T follicular helper cell (primary cell): ENCODE measurements at places on chromosomes 6 and 20.

- no peak for DNase-seq
These were observed 1.7 kb downstream of the TAAR6 start for GRCh38 chr6:132571774-132572173.

DNA sequence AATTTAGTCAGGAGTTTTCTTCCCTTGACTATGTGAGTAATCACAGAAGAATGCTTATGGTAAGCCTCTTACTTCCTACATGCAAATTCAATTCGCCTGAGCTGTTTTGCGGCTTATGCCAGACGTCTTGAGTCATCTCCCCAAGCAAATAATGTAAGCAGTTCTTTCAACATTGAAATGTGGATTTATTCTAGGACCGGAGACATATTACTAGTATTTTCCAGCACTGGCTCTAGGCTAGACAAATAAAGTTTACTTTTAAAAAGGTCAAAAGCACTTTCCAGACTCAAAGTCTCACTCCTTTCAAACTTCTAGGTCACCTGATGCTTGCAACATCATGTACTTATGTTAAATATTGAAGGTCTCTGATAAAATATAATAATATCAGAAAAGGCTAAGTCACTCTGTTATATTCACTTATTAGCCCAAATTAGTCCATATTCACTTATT is 38.1 kb upstream of the NOX3 start:
- DNase-seq = no peak

DNA sequence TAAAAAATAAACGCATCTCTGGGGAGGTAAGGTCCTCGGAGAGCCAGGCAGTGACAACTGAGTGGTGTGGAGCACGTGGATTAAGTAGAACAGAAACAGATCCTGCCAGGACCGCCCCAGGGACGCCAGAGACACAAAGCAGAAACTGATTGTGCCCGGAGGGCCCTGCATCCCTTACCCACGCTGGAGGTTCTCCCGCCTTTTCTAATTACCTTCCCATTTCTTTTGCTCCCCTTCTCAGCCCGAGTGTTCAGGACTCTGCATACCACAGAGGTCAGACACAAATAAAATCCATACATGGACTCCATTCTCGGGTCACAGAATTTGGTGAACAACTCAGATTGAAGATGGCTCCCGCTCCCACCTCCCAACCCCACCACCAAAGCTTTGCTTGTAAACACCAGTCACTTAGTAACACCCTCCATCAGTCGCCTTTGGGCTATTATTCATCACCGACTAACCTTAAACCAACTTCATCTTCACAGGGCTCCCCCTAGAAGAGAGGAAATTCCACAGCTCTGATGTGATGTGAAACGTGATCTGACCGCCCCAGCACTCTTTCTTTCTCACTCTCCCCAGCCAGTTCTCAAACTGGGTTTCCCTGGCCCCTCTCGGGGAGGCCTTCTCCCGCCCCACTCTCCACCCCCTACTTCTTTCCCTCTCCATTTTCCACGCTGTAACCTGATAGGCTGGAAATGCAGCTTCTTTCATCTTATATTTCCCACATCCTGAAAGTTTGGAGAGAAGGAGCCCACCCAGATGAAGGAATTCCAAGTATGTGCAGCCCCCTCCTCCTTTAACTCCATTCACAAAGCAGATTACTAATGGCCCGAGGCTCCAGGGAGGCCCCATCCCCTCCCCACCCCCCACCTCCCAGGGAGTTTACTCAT is 32.5 kb upstream of the PIM1 start:
- DNase-seq = no peak

DNA sequence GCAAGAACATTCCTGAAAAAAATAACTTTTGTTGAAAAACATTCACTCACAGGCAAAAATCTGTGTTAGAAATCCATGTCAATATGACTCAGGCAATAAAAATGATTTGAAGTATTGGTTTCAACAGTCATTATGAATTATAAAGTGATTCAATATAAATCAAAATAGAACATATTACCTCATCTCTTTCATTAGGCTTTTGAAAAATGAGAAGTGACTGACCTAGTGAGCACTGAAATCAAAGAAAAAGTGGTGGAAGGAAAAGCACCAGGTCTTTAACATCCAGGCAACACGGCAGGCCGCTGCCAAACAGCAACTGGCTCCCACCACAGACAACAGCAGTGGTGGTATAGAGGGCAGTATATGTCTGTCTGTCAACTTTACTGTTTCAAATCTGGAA is 68.9 kb downstream of the MAN1A1 start:
- no peak for DNase-seq

GRCh38 chr20:35276408-35276807 is 1.5 kb downstream of the MMP24OS start:
- no peak for DNase-seq

- DNase-seq = no peak
These were observed 261.3 kb upstream of the MOCS1 start for GRCh38 chr6:40195428-40196134.

- no peak for DNase-seq
These were observed 248.8 kb downstream of the KHDC1L start for GRCh38 chr6:72976484-72976883.

- DNase-seq = no peak
These were observed 143.2 kb downstream of the SLC16A10 start for GRCh38 chr6:111230351-111231089.

DNA sequence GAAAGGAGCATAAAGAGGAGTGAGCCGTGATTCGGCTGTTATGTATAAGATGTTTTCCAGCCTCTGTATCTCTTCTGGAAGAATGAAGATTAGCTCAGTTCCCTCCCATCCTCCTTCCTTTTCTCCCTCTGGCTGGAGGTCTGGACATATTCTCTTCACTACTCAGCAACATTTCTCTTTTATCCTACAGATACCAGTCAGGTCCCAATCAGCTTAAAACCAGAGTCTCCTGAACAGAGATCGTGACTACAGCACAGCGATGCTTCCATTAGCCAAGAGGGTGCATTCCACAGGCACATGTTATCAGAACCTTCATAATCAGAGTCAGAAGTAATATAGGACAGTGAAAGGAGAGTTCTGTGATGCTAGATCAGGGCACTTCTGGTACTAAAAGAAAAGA is 133.9 kb upstream of the SOX4 start:
- DNase-seq = no peak

- no peak for DNase-seq
These were observed 139.5 kb downstream of the DLL1 start for GRCh38 chr6:170151321-170151771.

- no peak for DNase-seq
These were observed 172.8 kb upstream of the PMEPA1 start for GRCh38 chr20:57882451-57883161.

GRCh38 chr20:2801286-2801728 is 880 bp upstream of the CPXM1 start:
- no peak for DNase-seq

DNA sequence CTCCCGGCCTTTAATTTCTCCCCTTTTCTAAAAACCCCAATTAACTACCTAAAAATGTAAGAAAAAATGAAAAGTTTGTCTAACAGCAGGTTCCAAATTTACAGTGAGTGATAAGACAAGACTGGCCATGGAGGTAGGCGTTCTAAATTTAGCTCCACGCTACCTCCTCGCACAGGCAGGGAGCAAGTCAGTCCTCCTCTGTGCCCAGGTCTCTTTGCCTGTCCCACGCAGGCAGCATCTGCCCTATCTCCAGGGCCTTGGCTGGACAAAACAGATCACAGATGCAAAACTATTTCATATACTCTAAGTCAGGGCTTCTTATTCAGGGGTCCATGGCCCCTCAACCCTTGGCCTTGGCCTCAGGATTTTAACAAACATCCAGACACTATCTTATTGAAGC is 98.0 kb upstream of the JARID2 start:
- no peak for DNase-seq

DNA sequence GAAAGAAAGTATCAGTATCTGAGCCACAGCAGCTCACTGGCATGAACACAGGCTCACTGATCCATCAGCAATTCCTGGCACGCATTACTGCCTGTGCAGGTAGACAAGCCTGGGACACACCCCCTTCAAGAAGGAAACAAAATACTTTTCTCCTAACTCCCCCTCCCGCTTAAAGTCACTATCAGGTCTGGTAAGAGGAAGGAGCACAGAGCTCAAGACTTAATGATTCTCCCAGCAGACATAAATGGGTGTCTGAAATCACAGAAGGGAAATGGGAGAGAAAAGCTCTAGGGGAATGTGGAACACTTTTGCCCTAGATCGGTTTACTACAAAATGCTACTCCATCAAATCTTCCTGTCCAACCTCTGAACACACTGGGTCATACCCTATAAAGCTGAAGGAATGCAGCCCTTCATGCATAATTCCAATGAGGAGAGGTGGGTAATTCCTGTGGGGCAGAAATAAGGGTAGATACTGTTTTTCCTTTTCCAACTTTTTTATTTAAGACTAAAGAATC is at the start of gene ADGRF1:
TSS of gene ADGRF1 (minus strand) at position 58 of the 517 bp plus-strand sequence. CDS start 13,271 bp downstream, outside the sequence.
- DNase-seq = no peak

- DNase-seq = no peak
These were observed 31.3 kb downstream of the MOCS1 start for GRCh38 chr6:39902786-39903465.

GRCh38 chr6:1870932-1871331 is 261.2 kb downstream of the FOXC1 start:
- no peak for DNase-seq

GRCh38 chr6:136235233-136235564 is 14.9 kb downstream of the MTFR2 start:
- no peak for DNase-seq

- DNase-seq = peak; percentile 19
These were observed 195.5 kb downstream of the JARID2 start for GRCh38 chr6:15441215-15441868.
